T-cell (primary cell): ENCODE measurements at places on chromosomes 1 and 21. TPM values are rescaled to one million over a fixed set of nuclear protein-coding genes. Genes with fewer than 3 reads are reported as not detected.

DNA sequence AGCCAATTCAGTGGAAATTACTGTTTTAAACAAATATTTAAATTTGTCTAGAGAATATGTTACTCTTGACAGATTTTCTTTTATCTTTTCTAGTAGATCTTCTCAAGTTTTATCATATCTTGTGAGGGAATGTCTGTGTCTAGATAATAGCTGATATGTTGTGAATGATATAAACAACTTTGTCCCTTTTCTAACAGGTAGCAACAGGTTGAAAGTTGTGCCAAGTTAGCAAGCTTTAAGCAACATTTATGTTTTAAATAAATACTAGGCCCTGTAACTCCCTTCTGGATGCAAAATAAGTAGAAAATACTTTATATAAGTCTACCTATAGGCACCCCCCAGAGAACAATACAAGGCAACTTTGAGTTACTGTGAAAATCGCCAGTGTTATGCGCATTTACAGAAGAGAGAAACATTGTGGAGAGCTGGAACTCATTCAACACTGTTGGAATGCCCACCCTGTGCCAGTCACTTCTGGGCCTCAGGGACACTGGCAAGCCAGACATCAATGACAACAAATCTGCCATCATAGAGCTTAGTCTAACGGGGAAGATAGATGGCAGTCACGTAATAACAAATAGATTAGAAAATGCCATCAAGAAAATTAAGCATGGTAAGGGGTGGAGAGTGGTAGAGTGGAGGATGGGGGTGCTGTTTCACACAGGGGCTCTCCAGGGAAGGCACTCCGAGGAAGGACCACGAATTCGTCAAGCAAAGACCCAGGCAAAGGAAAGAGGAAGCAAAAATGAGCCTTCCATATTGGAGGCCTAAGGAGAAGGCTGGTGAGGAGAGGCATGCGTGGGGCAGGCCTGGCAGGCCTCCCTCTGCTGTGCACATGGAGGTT is 4.4 kb downstream of the MAP3K21 start:
- H3K4me1 ChIP-seq: peaks cover 2% of the 10 kb centered on the region
- no peak overlapping the region for H3K4me3 ChIP-seq
- peaks cover 3% of the 10 kb centered on the region for H3K27me3 ChIP-seq
- H3K36me3 ChIP-seq: no peaks in the 10 kb centered on the region
- DNase-seq: no peak

GRCh38 chr1:2250721-2251281 is 22.7 kb downstream of the SKI start:
- peaks cover 25% of the 10 kb centered on the region for H3K36me3 ChIP-seq
- H3K4me1 ChIP-seq: peaks cover 22% of the 10 kb centered on the region
- no peak overlapping the region for H3K27ac ChIP-seq

GJB3 gene
- not detected for total RNA-seq

TSTD1 gene
- 56.6 TPM for total RNA-seq

DNA sequence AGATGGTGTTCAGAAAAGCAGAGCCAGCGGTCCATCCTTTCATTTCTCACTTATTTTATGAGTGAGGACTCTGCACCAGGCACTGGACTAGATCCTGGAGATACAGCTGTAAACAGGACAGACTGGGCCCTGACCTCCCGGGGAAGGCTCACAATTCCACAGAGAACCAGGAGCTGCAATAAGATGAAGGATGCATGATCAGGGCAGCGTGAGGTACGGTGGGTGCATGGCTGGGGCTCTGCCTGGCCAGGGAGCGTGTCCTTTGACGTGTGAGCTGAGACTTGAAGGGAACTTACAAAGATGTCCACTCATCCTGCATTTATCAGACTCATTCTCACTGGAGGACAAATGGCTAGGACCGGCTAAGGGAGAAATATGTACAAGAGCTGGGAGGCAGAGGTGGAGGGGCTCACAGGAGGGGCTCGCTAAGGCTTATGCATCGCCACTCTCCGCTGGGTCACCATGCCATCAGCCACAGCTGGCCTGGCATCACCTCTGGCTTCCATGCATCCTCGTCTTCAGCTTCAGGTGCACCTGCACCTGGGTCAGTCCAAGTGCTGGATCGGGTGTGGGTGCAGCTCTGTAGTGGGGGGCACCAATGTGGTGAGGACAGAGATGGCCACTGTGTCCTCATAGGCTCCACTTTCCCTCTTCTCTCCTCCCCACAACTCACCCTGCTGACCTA is 213.9 kb downstream of the TOMM20 start:
- peaks cover 10% of the 10 kb centered on the region for H3K4me1 ChIP-seq
- no peak for DNase-seq
- H3K27ac ChIP-seq: no peak overlapping the region
- no peak overlapping the region for H3K4me3 ChIP-seq

GRCh38 chr1:199815947-199816346 is 211.6 kb upstream of the NR5A2 start:
- no peak for DNase-seq
- H3K4me1 ChIP-seq: no peaks in the 10 kb centered on the region
- H3K36me3 ChIP-seq: no peaks in the 10 kb centered on the region
- H3K4me3 ChIP-seq: no peak overlapping the region
- no peaks in the 10 kb centered on the region for H3K27me3 ChIP-seq

SPRR2A gene
- not detected for total RNA-seq

DNA sequence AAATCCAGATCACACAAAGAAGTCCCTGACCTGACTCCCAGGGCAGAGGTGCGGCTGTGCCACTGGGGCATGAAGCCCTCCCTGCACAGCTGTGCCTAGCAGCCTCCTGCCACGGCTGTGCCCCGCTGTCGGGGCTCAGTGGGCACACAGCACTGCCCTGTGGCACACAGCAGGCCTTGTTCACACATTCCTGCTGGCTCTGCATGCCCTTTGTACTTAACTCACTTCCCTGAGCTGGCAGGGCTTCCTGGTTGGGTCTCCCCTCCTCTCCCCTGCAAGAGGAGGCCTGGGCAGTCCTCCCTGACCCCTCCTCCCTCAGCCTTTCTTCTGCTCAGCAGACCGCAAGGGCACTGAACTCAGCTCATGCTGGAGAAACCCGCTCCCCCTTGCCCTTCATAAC is 14.8 kb downstream of the LHX4 start:
- no peak overlapping the region for H3K4me3 ChIP-seq
- H3K27ac ChIP-seq: no peak overlapping the region
- no peak for DNase-seq
- H3K4me1 ChIP-seq: no peaks in the 10 kb centered on the region

LRRN2 gene
- total RNA-seq: not detected

- H3K4me3 ChIP-seq: no peak overlapping the region
- no peaks in the 10 kb centered on the region for H3K36me3 ChIP-seq
- no peak for DNase-seq
- H3K4me1 ChIP-seq: no peaks in the 10 kb centered on the region
- H3K27ac ChIP-seq: no peak overlapping the region
These were observed 41.5 kb downstream of the MORN1 start for GRCh38 chr1:2349806-2350205.

CFHR5 gene
- not detected for total RNA-seq

DNA sequence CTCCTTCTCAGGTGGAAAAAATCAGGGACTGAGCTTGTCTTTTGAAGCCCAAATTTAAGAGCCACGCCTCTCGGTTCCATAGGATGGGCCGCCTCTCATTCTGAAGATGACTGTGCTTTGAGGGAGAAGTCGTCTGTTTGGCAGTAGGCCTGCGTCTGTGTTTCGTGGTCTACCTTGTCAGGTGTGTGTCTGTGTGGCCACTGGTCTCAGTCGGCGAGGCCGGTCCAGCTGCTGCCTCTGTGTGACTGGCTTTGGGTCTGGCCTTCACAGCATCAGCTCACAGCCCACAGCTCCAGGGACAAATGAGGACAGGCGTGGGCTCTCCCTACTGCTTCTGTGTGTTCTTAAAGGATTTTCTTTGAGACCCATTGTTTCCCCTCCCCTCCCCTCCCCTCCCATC is 50.3 kb downstream of the B3GALT5 start:
- H3K4me3 ChIP-seq: no peak overlapping the region
- no peaks in the 10 kb centered on the region for H3K36me3 ChIP-seq
- H3K4me1 ChIP-seq: no peaks in the 10 kb centered on the region
- no peak for DNase-seq
- peaks cover 17% of the 10 kb centered on the region for H3K27me3 ChIP-seq

- no peaks in the 10 kb centered on the region for H3K36me3 ChIP-seq
- no peak overlapping the region for H3K27ac ChIP-seq
- DNase-seq: no peak
- H3K4me1 ChIP-seq: no peaks in the 10 kb centered on the region
These were observed 226.7 kb upstream of the RUNX1 start for GRCh38 chr21:35275776-35276175.

- H3K27me3 ChIP-seq: no peaks in the 10 kb centered on the region
- H3K4me3 ChIP-seq: no peak overlapping the region
- H3K36me3 ChIP-seq: no peaks in the 10 kb centered on the region
These were observed 52.0 kb upstream of the LYPLAL1 start for GRCh38 chr1:219121679-219122078.

COPA gene
- 114 TPM for total RNA-seq

- H3K36me3 ChIP-seq: no peaks in the 10 kb centered on the region
- no peak for DNase-seq
- H3K4me1 ChIP-seq: no peaks in the 10 kb centered on the region
- no peaks in the 10 kb centered on the region for H3K27me3 ChIP-seq
These were observed 15.9 kb downstream of the PLEKHA6 start for GRCh38 chr1:204343802-204344201.

- DNase-seq: no peak
- no peaks in the 10 kb centered on the region for H3K27me3 ChIP-seq
- H3K4me3 ChIP-seq: no peak overlapping the region
- H3K4me1 ChIP-seq: no peaks in the 10 kb centered on the region
- H3K36me3 ChIP-seq: no peaks in the 10 kb centered on the region
These were observed 38.3 kb downstream of the ELAPOR1 start for GRCh38 chr1:109152196-109152595.

GRCh38 chr21:42460391-42461184 is 35.4 kb downstream of the RSPH1 start:
- peaks cover 38% of the 10 kb centered on the region for H3K4me1 ChIP-seq
- no peaks in the 10 kb centered on the region for H3K27me3 ChIP-seq
- no peak overlapping the region for H3K4me3 ChIP-seq
- peak overlapping the region; percentile 47 for H3K27ac ChIP-seq
- H3K36me3 ChIP-seq: no peaks in the 10 kb centered on the region

- H3K36me3 ChIP-seq: peaks cover 9% of the 10 kb centered on the region
- H3K27ac ChIP-seq: peak overlapping the region; percentile 92
- H3K4me3 ChIP-seq: no peak overlapping the region
- DNase-seq: peak; percentile 53
- no peaks in the 10 kb centered on the region for H3K27me3 ChIP-seq
- H3K4me1 ChIP-seq: peaks cover 44% of the 10 kb centered on the region
These were observed 182.0 kb upstream of the SGIP1 start for GRCh38 chr1:66351913-66352312.

- H3K4me3 ChIP-seq: no peak overlapping the region
- H3K4me1 ChIP-seq: peaks cover 11% of the 10 kb centered on the region
- DNase-seq: no peak
- H3K36me3 ChIP-seq: no peaks in the 10 kb centered on the region
These were observed 2.9 kb downstream of the MACO1 start for GRCh38 chr1:25433389-25434186.

AURKAIP1 gene
- 58.8 TPM for total RNA-seq

- H3K36me3 ChIP-seq: peaks cover 46% of the 10 kb centered on the region
- no peaks in the 10 kb centered on the region for H3K4me1 ChIP-seq
- H3K27ac ChIP-seq: no peak overlapping the region
- H3K27me3 ChIP-seq: no peaks in the 10 kb centered on the region
- H3K4me3 ChIP-seq: no peak overlapping the region
- no peak for DNase-seq
These were observed 66.0 kb upstream of the SDC3 start for GRCh38 chr1:30974536-30974935.

GRCh38 chr21:42655796-42656770 is 2.7 kb downstream of the PDE9A start:
- H3K4me1 ChIP-seq: peaks cover 28% of the 10 kb centered on the region
- H3K4me3 ChIP-seq: no peak overlapping the region

RYR2 gene
- 0.07 TPM for total RNA-seq

ACTA1 gene
- total RNA-seq: not detected

RBP7 gene
- not detected for total RNA-seq

DNA sequence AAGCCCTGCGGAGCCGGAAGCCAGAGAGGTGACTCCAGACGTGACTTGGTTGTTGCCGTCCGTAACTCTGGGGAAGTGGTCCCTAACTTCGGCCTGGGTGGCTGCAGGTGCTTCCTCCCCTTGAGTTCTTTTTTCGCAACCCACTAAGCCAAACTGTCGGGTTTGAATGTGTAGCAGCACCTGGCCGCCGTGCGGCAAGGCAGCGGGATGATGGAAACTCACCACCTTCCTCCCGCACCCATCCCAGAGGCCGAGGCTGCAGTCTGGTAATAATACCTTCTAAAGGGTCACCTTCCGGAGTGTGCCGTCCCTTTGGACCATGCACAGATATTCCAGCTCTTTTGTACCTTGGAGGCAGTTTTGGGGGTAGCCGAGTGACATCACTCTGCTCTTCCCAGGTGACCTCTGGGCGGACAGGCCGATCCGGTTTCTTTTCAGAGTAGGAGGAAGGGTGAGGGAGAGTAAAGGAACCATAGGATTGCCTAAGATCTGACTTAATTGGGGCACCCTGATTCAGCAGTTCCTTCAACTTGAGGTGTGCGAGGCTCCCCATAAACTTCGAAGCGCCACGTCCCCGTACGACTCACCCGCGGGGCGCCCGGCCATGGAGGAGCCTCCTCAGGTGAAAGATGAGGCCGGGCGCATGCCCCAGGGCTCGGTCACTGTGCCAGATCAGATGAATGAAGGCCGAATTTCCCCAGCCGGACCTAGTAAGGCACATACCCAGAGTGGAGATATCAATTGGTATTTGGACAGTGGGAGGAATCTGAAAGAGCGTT is 1.0 kb downstream of the KCNK1 start:
- H3K27ac ChIP-seq: no peak overlapping the region
- H3K36me3 ChIP-seq: no peaks in the 10 kb centered on the region
- H3K27me3 ChIP-seq: peaks cover 10% of the 10 kb centered on the region
- DNase-seq: no peak

DNA sequence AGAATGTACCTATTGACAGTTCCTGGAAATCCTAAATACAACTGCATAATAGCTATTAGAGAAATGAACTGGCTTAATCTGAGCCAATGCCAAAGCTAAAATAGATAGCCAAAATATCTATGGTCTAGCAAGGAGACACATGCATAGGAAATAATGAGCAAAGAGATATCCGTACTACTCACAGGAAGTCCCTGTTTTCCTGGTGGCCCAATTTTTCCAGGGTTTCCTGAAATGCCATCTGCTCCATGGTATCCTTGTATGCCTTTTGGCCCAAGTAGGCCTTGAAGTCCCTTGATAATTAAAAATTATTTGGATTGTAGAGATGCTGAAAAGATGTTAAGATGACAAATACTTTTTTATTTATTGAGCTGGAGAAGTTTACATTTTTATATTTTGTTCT is 108.4 kb upstream of the ZNHIT6 start:
- DNase-seq: no peak
- H3K36me3 ChIP-seq: no peaks in the 10 kb centered on the region
- H3K4me1 ChIP-seq: no peaks in the 10 kb centered on the region
- no peak overlapping the region for H3K27ac ChIP-seq
- H3K27me3 ChIP-seq: no peaks in the 10 kb centered on the region

GRCh38 chr1:107877092-107877491 is 87.9 kb downstream of the VAV3 start:
- no peak overlapping the region for H3K27ac ChIP-seq
- H3K27me3 ChIP-seq: no peaks in the 10 kb centered on the region
- no peaks in the 10 kb centered on the region for H3K4me1 ChIP-seq
- H3K36me3 ChIP-seq: no peaks in the 10 kb centered on the region
- DNase-seq: no peak

RPF1 gene
- total RNA-seq: 45.9 TPM
